OCI-LY7 (cell line): ENCODE measurements at places on chromosomes 7 and 10.
A peak's percentile ranks its signal among the peaks of the same experiment; 100 is the strongest.

- no peak for DNase-seq
Observed at GRCh38 chr10:34505338-34505737, 309.8 kb downstream of the PARD3 start.

GRCh38 chr10:92291921-92292845 lies 1.2 kb downstream of the MARCHF5 start:
- DNase-seq, result peak; percentile 70

DNA sequence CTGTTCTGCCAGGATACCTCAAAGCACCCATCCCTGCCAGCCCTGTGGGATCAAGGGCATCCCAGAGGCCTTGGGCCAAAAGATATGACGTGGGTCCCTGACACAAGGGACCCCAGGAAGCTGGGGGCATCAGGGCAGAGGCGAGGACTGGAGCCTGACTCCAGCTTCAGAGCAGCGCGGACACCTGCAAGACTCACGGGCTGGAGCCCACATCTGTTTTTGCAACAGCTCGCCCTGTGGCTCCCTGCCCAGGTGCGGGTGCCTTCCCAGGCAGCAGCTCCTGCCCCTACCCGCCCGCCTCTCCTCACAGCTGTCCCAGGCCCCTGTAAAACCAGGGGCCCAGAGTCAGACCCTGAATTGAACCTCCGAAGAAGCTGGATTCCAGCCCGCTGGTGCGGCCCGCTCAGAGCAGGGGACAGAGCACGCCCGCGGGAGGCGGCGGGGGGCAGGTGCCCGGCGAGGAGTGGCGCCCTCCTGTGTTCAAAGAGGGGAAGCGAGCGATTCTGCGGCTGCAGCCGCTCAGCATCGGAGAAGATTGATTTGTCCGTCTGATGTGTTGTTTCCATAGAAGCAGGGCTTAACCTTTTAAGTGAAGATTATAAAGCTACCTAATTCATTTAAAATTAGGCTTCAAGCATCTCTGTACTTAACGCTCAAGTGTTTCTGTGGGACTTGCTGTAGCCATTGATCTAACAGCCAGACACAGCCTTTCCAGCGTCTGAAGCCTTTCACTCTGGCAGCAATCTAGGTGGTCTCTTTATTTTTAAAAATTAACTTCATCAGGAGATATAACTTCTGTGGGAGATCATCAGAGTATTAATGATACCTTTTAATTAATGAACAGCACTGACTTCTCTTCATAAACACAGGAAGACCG lies 88.4 kb downstream of the BEND7 start:
- peak; percentile 55 for DNase-seq

GRCh38 chr7:79968077-79968648 lies 166.5 kb upstream of the GNAI1 start:
- DNase-seq, result no peak

GRCh38 chr10:18545621-18546305 lies 105.6 kb downstream of the NSUN6 start:
- DNase-seq, result no peak

- DNase-seq, result no peak
Observed at GRCh38 chr7:2757361-2757903, 69.4 kb downstream of the AMZ1 start.

DNA sequence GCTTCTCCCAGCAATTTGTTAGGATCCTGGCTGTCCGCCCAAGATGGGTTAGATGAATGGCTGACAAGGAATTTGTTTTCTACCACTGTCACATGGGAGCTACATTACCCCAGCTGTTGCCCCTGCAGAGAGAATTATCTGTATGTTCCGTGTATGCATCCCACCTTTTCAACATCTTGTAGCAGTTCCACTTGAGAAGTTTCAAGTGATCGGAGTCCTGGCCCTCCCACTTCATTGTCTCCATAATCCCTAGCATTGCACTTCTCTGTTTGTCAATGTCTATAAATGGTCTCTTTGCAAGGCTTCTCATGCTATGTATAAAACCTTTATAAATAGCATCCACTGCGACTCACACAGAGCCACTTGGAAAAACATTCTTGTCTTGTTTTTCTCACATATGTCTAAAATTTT lies 972.5 kb downstream of the CNTNAP2 start:
- DNase-seq, result no peak

DNA sequence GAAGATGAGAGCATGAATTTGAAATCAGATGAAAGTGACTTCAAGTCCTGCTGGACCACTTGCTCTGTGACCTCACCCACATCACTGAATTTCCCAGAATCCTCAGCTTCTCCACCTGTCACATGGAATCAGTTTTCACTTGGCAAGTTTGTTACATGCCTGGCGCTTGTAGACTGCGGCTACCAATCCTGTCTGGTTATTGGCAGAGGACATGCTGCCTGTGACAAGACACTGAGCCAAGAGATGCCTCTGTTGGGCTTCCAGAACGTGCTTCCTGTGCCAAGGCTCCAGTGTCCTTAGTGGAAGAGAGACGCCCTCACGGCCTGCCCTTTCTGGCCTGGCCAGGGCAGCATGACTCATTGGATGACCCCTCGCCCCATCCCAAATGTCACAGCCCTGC lies 4.4 kb upstream of the MYL10 start:
- DNase-seq, result no peak

DNA sequence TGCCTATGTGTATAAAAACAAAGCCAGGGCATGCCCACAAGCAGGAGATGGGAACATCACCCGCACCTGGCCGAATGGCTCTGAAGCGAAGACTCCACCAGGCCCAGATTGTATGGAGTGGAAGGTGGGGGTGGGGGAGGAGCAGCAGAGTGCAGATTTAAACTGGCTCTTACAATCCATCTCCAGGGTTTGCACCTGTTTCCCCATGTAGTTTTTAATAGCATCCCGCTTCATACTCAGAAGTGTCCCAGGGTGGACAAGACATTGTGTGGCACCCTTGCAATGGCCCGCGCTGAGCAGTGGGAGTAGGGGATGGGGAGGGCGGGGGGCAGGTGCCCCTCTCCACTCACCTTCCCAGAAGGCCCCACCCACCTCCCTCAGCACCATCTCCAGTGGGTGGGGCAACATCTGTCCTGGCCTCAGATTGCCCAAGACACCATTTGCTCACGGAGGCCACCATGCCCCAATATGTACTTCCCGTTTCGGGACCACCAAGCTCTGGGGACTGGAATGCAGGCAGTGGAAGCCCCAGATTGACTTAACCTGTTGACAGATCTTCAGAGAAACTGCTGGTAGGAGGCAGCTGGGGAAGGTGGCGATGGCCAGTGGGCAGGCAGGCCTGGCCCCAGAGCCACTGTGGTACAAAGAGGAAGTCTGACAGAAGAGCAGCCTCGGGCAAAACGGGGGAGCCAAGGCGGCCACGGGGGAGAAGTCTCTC lies 23.0 kb downstream of the VSIR start:
- DNase-seq, result no peak

DNA sequence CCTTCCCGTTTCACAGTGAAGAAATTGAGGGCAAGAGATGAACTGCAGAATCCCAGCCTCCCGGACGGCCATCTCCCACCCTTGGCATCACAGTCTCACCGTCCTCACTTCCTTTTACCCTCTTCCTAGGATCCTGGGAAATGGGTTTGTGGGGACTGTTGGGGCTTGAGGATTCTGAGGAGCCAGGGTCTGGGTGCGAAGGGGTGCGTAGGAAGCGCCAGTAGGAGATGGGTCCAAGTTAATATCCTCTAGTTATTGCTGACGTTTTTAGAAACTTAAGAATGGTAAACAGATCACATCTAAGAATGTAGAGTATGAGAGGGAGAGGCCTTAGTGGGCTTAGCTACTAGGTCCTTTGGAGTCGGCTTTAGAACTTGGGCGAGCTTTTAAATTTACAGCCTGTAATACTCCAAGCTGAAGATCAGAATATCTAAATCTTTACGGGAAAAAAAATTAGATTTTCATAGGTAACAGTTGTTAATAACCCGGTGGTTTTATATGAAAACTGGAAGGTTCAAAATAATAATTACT lies 696 bp downstream of the MALSU1 start:
- no peak for DNase-seq

- no peak for DNase-seq
Observed at GRCh38 chr10:14532473-14533251, 201.9 kb upstream of the FRMD4A start.

- DNase-seq, result peak; percentile 55
Observed at GRCh38 chr10:78742730-78743615, 325.8 kb upstream of the ZMIZ1 start.

DNA sequence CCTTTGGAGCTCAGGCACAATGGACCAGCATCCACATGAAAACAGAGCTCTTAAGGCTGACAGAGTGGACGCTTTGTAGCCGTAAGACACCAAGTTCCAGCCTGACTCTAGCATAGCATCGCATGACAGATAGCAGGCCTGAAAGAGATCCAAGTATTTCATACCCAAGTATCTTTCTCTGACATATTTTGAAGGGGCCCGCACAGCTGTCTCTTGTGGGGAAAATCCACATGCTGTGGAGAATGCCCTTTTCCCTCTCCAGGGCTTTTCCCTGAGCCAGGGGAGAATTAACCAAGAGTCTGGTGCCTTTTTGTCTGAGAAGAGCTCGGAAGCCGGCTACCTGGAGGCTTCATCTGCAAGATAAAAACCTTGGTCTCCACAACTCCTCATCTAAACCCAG lies 51.0 kb downstream of the CFAP46 start:
- no peak for DNase-seq

DNA sequence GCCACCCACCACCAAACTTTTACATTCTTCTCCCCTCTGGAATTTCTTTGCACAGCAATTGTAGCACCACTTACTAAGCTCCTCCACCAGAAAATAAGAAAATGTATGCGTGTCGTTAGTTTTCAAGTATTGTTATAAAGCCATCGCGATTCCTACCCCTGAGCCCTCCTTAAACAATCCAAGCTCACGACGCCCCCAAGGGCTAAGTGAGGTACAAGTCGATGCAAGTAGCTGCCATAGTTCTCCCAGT lies 1.3 kb downstream of the FRAT2 start:
- DNase-seq, result peak; percentile 28
